ENCODE measurements at places on chromosomes 2 and 18.

DNA sequence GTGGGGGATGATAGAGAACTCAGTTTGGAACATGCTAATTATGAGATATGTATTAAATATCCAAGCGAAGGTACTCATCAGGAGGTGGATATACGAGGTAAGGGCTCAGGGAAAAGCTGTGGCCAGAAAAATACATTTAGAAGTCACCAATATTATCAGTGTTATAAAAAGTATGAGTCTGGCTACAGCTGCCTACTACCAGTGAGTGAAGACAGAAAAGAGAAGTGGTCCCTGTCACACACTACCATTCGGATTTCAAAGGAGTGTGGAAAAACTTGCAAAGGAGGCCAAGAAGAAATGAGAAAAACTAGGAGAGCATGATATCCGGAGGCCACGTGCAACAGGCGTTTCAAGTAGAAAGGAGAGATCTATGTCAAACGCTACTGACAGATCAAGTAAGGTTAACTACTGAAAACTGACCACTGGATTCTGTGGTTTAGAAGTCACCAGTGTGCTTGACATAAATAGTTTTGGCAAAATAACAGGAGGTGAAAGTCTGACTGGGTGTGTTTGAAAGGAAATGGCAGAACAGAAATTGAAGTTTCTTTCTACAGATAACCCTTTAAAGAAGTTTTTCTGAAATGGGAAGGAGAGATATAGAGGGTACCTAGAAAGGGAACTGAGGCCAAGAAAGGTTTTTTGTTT lies 118.7 kb upstream of the DNMT3A start:
- no peak for DNase-seq

- no peak for DNase-seq
Measured at GRCh38 chr18:9436206-9436929, 38.9 kb upstream of the RALBP1 start.

GRCh38 chr2:66571918-66572317 lies 137.0 kb downstream of the MEIS1 start:
- DNase-seq = no peak

DNA sequence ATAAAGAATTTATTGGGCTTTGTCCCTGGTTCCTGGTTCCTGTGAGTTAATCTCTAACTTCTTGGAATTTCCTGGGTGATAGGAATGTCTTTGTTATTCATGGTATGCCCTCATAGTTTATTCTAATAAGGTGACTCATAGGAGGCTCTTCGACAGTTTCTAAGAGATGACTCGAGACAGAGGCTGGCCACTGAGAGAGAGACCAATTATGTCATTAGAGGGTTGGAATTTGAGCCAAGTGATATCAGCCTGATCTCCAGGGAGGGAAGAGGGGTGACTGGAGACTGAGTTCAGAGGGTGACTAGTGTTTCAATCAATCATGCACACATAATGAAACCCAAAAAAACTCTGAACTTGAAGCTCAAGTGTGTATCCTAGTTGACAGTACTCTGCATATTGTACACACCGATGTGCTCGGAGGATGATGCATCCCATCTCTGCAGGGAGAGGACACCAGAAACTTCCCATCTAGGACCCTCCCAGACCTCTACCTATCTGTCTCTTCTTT lies 185.7 kb downstream of the MTCL1 start:
- no peak for DNase-seq

- DNase-seq = no peak
Measured at GRCh38 chr2:240131941-240132650, 4.0 kb downstream of the COPS9 start.

DNA sequence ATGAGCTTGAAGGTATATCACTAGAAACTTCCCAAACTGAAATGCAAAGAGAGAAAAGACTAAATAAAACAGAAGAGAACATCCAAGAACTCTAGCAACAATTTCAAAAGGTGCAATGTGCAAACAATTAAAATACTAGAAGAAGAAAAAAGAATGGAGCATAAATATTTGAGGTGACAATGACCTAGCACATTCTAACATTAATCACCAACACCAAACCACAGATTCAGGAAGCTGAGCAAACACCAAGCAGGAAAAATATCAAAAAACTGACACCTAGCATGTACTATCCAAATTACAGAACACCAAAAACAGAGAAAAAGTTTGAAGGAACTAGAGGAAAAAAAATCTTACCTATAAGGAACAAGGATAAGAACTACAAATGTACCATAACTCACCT lies 460.8 kb downstream of the IRS1 start:
- no peak for DNase-seq

DNA sequence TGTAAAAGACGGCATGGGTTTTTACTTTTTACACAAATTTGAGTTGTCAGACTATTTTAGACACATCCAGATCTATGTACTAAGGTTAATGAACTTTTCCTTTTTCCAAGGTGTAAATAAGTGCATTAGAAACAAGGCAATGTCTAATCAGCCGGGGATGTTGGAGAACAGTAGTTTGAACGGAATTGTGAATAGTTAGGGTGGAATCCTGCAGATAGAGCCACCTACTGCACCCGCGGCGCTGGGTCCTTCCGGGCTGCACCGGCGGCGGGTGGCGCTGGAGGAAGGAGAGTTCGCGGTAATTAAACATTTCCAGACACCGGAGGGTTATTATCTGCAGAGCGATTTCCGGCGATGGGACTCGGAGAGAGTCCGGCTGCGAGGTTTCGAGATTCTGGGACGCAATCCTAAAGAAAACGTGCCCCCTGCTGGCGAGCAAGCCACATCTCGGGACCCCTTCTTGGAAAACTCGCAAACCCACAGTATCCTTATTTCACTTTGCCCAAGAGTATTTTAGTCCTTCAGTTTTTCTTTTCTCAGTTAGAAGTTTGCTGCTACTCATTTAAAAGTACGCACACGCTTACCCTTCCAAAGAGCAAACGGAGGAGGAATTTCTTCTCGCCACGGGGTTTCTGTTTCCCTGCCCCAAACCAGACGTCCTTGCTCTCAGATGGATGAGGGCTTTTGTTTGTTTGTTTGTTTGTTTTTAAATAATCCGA lies 4.5 kb upstream of the OSR1 start:
- DNase-seq = no peak

DNA sequence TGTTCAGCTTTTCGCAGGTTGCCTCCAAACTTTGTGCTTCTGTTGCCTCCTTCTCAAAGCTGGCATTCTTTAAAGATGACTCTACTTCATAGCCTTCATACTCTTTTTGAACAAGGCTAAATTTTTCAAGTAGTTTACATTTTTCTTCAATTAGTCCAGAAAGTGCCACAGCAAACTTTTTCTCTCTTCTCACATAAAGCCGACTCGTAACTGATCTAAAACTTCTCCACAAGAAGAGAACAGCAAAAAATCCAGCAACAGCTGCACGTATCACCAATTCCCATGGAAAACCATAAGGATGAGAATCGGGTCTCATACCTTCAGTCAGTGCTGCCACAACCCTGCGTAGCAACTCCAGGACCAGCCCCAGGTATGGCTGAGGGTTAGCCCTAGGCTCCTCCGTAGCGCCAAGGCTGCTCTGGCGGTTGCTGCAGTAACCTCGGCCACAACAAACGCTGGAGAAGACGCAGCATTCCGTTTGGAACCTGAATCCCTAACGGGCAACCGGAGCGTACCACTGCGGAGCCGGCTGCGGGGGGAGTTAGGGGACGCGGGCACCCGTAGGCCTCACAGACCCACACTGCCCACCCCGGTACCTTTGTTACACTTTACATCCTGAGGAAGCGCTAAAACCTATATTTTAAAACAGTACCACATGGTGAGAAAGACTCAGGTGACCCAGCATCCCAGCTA lies at the start of gene CTAGE1:
Gene CTAGE1, minus strand, starts transcription at position 420 of the 693 bp plus-strand sequence. Its CDS starts 104 bp downstream, at position 316.
- no peak for DNase-seq

DNA sequence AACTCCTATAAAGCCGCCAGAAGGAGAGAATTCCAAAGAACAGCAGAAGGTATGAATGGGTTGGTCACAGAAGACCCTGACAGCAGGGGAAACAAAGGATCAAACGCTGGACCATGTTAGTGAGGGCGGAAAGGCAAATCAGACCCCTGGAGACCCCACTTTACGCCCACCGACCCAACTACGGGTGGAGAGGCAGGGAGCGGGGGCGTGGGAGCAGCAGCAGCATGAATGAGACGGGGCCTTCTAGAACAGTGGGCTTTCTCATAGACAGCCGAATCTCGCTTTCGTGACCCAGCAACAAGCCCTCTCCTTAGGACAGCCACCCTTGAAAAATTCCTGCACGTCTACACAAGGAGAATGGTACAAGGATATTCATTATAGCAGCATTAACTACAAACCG lies 191.0 kb downstream of the HDAC4 start:
- DNase-seq = no peak

DNA sequence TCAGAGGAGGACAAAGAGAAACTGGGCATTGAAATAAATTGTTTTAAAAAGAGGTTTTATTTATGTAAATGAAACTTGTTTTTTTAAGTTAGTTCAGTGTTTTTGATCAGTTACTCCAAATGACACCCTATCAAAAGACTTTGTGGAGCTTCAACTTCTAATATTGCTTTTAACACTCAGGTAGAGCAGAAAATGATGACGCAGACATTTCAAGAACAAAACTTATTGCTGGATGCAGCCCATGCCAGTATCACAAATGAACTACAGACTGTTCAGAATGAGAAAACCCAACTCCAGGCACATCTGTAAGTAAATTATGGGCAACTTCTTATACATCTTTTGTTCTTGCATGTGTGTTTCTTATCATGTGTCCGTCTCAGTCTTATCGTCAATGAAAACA lies 36.4 kb downstream of the CCDC150 start:
- DNase-seq = no peak

DNA sequence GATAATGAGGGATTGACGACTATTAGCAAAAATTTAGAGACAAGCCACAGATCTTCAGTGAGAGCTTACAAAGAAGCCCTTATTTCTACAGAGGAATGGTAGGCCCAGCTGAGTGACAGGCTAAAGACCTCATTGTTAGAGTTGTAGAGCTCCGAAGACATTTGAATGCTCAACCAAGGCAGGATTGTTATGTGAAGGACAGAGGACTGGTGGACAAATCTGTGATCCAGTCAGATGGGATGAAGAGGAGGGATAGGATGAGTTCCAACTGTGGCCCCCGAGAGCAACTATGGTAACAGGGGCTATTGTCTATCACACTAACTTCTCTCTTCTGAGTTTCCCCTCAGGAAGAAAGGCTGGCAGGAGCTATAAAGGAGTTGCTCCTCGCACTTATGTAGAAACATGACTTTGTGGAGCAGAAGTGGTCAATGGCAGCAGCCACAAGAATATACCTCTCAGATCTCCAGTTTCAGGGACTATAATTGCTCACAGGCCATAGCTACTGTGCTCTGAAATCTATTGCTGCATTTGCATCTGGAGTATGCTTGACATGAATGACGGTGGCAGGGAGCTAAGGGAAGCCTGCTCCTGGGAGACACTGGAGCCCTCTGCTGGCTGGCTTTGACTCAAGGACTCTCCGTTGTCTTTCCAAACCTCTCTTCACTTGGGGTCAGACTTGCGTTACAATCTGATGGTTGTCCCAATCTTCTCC lies 50.3 kb upstream of the GREB1L start:
- no peak for DNase-seq

DNA sequence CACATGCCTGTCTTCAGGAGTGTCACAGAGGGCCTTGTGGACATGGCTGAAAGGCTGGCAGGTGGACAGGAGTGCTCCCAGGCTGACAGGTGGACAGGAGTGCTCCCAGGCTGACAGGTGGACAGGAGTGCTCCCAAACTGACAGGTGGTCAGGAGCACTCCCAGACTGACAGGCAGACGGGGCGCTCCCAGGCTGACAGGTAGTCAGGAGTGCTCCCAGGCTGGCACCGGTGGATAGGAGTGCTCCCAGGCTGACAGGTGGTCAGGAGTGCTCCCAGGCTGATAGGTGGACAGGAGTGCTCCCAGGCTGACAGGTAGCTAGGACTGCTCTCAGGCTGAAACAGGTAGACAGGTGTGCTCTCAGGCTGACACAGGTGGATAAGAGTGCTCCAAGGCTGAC lies 16.6 kb downstream of the ANO7 start:
- DNase-seq = no peak

- no peak for DNase-seq
Measured at GRCh38 chr18:78822171-78822948, 157.3 kb upstream of the SALL3 start.

DNA sequence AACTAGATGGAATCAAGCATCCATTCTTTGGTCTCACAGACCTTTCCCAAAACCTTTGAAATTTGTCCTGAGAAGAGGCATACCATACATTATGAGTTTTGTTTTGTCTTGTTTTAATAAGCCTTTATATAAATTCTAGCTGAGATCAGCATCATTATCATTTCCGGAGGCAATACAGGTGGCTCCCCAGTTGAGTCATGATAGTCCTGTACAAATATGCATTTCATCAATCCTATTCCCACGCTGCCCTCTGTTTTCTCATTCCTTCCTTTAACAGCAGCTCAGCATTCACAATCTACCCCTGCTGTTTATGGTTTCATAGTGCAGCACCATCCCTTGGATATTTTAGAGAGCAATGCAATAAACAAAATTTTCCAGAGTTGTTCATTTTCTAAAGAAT lies 216.7 kb downstream of the TXNL1 start:
- no peak for DNase-seq

GRCh38 chr2:163213661-163214081 lies 375.1 kb upstream of the KCNH7 start:
- no peak for DNase-seq

DNA sequence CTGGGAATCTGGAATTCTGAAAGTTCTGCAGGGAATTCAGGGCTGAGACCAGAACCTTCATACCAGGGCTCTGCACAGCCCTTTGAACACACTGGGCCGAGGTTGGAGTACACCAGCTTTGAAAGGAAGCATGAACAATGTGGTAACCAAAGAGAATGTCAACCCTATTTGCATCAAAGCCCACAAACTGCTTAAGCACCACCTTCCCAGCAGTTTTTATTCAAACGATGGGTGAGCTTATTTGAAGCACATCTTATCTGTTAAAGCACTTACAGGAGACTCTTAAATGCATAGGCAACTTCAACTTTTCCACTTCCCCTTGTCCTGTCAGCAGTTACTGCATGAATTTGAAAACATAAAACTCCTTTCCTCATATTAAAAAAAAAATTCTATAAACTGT lies 96.6 kb downstream of the TXNL1 start:
- no peak for DNase-seq

Measured in T-helper 1 cell (primary cell).